ENCODE measurements at places on chromosomes 13 and 19.

GRCh38 chr19:4547303-4548237, 7.7 kb upstream of the LRG1 start:
- no peak for DNase-seq

DNA sequence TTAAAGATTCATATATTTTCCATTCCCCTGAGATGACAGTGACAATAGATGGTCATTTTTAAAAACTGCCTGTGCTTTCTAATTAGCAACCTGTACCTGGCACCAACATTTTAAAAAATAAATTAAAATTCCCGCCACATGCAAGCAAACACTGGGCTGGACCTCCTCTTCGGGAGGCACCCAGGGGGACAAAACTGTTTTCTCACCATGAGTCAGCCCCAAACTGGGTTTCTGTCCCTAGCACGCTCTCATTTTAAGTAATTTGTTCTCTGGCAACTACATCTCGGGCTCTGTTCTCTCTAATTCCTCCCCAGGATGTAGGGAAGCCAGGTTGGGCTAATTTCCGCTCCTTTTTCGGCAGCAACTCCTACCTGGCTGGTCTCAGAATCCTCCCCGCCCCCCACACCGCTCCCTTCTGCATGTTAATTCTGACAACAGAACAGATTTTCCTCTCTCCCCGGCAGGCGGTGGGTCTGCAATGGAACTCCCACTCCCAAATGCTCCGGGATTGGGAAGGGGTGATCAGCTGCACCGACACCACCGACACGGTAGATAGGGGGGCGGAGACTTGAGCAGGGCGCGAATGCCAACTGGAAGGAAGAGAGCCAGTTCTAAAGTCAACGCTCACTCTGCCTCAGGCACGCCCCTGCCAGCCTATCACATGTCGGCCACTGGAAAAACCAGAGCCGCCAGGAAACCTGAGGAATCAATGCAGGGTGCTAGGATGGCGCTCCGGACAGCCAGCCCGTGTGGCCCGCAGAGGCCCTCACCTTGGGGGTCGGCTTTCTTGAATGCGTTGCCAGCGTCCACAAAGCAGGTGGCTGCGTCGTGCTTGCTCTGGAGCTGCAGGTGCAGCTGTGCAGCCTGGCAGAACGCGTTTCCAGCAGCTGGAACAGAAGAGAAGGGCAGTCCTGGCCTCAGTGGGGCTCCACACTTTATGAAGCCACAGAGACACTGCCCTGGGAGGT, 14.7 kb downstream of the NAPA start:
- no peak for DNase-seq

- DNase-seq: no peak
Observed at GRCh38 chr19:1453525-1454364, 3.8 kb downstream of the APC2 start.

GRCh38 chr13:57123681-57124080, 17.0 kb upstream of the PRR20A start:
- DNase-seq: peak; percentile 1

GRCh38 chr19:18961767-18962620, 21.0 kb upstream of the HOMER3 start:
- no peak for DNase-seq

DNA sequence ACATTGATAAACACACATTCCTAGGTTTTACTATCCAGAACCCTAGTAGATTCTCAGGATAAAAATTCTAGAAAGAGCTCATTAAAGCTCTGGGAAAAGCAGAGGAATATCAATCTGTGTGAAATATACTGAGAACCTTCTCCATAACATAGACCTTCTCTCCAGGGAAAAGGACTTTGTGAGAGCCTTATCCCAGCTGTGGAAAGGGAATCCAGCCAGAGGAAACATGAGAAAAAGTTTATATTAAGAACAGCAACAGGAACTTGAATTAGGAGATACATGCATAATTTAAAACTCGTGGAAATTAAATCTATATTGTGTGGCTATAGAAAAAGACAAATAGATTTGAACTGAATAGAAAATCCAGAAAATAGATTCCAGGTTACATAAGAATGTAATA, 1639.9 kb downstream of the EFNB2 start:
- no peak for DNase-seq

DNA sequence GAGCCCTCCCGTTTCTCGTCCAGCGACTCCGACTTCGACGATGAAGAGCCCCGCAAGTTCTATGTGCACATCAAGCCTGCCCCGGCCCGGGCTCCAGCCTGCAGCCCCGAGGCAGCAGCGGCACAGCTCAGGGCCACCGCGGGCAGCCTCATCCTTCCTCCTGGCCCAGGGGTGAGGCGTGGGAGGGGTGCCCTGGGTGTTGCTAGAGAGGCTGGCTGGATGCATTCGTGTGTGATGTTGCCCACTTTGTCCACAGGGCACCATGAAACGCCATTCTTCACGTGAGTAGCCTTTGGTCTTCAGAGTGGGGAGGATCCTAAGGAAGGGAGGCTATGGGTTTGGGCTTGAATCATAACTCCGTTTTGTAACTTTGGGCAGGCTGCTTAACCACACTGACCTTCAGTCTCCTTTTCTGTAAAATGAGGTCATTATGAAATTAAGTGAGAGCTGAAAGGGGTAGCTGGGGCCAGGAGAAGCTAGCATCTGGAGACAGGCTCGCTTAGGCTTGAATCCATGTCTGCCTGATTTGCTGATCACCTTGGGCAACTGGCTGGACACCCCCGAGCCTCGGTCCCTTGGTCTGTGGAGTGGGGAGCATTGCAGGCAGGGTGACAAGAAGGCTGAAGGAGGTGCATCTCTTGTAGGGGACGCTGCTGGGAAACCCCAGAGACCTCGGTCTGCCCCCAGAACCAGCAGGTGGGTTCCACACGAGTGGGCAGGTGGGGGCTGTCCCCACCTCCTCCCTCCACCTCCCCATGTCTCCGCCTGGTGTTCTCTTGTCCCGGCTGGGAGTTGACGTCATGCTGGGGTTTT, 18.7 kb upstream of the B3GNT3 start:
- DNase-seq: peak; percentile 46

DNA sequence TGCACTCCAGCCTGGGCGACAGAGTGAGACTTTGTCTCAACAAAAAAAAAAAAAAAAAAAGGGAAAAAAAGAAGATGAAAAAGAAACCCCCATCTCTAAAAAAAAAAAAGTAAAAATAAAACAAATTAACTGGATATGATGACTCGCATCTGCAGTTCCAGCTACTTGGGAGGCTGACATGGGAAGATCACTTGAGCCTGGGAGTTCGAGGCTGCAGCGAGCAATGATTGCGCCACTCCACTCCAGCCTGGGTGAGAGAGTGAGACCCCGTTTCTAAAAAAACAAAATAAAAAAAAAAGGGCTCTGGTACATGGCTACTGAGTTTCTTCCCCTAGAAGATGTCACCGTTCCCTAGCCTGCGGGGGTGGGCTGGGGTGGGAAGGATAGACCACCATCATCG, 2.4 kb upstream of the CATSPERG start:
- no peak for DNase-seq

GRCh38 chr13:101140087-101140770, 276.1 kb downstream of the NALCN start:
- no peak for DNase-seq

- DNase-seq: peak; percentile 96
Observed at GRCh38 chr13:76711550-76712182, 174.5 kb downstream of the KCTD12 start.

- peak; percentile 41 for DNase-seq
Observed at GRCh38 chr19:41352609-41353465, 885 bp downstream of the TGFB1 start.

DNA sequence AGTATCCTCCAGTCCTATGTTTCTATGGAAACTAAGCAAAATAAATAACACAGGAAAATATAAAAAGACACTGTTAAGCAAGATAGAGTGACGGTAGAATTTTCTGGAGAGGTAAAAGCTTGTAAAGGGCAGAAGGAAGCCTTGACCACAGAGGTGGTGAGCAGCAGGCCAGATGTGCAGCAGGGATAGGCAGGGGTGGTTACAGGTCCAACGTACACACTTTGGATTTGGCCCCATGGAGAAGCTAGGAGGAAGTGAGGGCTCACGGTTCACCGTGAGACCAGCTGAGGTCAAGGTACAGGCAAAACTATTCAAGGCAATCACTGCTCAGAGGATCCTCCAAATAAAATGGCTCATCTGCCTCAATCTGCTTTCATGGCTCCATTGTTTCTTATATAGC, 242.8 kb downstream of the B3GLCT start:
- no peak for DNase-seq

DNA sequence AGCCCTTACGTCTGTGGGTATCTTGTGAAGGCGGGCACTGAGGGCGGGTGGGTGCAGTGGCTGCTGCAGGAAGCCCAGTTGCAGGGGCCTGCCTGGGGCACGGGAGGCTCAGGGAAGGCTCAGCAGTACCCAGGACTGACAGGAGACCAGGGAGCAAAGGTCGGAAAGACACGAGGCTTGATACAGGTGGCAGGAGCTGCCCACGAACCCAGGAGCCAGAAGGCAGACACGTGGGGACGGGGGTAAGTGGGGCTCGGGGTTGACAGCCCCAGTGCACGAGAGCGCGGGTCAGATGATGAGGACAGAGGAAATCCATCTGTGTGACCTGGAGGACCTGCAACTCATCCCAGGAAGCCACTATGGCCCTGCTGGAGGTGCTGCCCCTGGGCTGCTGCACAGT, 25.3 kb downstream of the ELAVL1 start:
- DNase-seq: no peak

GRCh38 chr13:76672420-76672819, 213.8 kb downstream of the KCTD12 start:
- DNase-seq: peak; percentile 79

- DNase-seq: no peak
Observed at GRCh38 chr19:49470615-49470978, 3.4 kb upstream of the FLT3LG start.

GRCh38 chr13:84528408-84529070, 646.3 kb upstream of the SLITRK1 start:
- no peak for DNase-seq

- no peak for DNase-seq
Observed at GRCh38 chr19:38107129-38107528, 116.9 kb downstream of the DPF1 start.

GRCh38 chr19:633786-634639, 676 bp upstream of the POLRMT start:
- no peak for DNase-seq

GRCh38 chr19:7526059-7526929, 3.9 kb downstream of the MCOLN1 start:
- no peak for DNase-seq

DNA sequence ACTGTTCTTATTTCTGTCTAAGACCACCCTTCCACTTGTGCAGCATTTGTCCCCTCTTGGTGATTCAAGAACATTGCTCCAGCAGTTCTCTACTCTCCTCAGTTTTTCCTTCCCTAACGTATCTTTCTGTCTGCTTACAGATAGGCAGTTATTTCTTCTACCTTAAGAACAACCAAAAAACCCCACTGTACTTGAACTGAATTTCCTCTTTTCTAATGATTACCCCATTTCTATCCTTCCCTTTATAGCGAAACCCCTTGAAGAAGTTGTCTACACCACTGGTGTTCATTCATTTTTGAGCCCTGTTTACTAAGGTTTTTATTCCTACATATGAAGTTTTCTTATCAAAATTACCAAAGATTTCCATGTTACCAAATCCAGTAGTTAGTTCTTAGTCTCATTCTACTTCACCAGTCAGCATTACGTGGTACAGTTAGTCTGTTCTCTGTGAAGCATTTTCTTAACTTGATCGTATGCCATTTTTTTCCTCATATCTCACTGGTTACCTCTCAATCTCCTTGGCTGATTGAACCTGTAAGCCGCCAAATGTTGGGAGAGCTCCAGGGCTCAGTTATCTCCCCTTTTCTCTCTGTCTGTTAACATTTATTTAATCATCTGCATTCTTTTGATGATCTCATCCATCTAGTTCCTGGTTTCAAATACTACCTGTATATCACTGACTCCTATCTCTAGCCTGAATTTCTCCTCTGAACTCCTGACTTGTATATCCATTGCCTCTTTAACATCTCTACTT, 9.0 kb downstream of the LSM14A start:
- DNase-seq: no peak

DNA sequence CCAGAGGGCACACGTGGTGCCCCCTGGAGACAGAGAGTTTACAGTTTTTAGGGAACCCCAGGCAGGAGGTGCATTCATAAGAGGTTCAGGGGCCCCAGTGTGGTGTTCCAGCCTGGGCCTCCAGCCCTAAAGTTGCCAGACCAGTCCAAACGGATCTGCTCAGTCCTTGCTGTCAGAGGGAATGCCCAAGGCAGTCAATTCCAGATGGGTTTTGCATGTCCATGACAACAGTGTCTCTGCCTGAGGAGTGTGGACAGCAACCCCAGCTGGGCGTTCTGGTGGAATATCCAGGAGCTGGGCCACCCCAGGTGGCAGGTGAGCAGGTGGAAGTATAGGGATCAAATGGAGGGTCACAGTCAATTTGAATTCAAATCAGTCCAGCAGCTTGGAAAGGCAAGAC, 25.3 kb downstream of the FBXO27 start:
- no peak for DNase-seq

DNA sequence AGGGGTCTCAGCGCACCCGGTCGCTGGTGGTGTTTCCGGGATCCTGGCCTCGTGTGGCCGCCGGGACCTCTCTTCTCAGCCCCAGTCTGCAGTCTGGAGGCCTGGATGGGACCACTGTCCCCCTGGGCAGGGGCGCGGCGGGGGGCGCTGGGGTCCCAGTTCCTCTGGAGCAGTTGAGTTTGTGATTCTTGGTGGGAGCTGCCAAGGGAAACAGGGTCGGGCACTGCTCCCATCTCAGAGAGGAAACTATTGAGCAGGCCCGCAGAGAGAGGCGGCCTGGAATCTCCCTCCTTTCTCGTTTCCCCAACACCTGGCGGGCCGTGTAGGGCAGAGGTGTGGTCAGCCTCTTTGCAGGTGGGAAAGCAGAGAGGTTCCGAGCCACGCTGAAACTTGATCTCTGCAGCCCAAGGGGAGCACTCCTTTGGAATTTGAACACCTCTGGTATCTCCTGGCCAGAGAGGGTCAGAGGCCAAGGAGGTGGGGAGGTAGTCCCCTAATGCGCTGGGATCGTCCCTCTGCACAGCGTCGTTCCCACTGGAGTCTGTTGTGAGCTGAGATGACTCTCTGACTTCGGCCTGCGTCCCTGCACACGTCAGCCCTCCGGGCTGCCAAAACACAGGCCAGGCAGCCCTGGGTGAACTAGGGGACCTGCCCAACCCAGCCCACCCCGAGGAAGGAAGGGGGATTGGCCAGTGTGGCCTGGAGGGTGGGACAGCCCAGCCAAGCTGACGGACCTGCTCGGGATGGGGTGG, 741 bp downstream of the PLEKHF1 start:
- no peak for DNase-seq

DNA sequence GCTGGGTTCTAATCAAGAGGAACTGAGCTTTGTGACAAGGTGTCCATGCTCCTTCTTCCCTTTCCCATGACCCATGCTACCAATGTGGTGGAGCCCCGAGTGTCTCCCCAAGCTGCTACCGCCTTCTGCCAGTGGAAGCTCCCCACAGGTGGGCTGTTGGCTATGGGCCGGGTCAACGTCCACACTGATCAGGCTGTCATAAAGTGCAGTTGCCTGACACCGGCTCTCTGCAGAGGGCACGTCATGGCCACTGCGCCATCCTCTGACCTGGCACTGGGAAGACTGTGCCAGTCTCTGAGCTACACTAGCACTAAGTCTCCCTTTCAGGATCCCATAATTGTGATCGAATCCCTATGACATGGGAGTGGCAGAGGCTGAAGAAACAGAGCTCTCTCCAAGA, 192.3 kb downstream of the USP12 start:
- DNase-seq: no peak

- peak; percentile 95 for DNase-seq
Observed at GRCh38 chr13:50911937-50912795, 2.6 kb downstream of the RNASEH2B start.

GRCh38 chr19:9885077-9885552, 50.0 kb downstream of the PIN1 start:
- peak; percentile 38 for DNase-seq

Data from choroid plexus epithelial cell (primary cell).